ENCODE measurements at places on chromosomes 1 and 21.

- no peak for DNase-seq
These were observed 552 bp upstream of the ZNF691 start for GRCh38 chr1:42845866-42846256.

GRCh38 chr1:184556665-184557064 lies 169.8 kb downstream of the C1orf21 start:
- no peak for DNase-seq

- DNase-seq: no peak
These were observed 182.5 kb downstream of the AKT3 start for GRCh38 chr1:243667591-243667990.

- DNase-seq: no peak
These were observed 48.0 kb downstream of the DNAI4 start for GRCh38 chr1:66876664-66877063.

DNA sequence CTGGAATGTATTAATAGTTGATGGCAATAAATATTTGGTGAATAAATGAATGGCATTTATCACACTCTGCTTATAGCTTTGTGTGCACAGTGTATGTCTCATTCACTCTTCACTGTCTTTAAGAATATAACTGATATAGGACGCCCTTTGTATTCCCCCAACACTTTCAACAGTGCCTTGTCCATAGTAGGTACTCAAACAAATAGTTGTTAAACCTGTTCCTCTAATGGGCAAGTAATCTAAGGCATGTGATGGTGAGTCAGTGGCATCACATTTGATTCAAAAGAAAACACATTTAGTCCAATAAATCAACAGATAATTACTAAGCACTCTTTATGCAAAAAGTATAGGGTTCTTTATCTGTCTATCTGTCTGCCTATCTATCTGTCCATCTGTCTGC lies 11.2 kb upstream of the RXRG start:
- no peak for DNase-seq

DNA sequence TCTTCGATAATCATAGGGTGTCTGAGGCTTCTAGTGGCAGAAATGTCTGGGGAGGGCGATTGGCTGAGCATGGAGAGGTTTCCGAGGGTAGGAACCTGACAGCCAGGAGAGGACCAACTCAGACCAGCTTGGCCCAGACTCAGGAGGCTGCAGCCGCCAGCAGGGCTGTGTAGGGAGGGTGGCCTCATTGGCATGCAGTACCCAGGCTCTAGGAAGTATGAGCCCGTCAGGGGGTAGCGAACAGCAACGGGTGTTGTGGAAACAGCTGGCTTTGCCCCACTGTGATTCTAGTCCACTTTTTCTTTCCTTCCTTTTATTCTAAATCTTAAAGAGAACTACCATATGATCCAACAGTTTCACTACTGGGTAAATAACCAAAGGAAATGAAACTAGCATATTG lies 103.3 kb downstream of the DIRAS3 start:
- DNase-seq: no peak

- DNase-seq: peak; percentile 19
These were observed 791 bp downstream of the USP24 start for GRCh38 chr1:55214212-55214933.

DNA sequence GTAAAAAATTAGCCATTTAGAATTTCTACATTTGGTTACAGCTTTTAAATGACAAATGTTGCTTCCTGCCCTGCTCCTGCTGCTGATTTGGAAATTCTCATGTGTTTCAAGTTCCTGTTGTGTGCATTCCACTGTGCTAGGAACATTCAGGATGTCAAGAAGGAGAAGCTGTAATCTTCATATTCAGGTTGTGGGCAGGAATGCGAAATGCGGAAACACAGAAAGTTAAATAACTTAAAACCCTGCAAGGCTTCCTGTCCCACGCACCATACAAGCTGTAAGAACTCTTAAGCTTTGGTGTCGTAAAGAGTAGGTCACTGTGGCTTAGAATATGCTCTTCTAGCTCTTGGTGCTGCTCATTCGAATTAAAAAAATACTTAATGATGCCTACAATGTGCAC lies 52.6 kb downstream of the S100B start:
- peak; percentile 68 for DNase-seq

DNA sequence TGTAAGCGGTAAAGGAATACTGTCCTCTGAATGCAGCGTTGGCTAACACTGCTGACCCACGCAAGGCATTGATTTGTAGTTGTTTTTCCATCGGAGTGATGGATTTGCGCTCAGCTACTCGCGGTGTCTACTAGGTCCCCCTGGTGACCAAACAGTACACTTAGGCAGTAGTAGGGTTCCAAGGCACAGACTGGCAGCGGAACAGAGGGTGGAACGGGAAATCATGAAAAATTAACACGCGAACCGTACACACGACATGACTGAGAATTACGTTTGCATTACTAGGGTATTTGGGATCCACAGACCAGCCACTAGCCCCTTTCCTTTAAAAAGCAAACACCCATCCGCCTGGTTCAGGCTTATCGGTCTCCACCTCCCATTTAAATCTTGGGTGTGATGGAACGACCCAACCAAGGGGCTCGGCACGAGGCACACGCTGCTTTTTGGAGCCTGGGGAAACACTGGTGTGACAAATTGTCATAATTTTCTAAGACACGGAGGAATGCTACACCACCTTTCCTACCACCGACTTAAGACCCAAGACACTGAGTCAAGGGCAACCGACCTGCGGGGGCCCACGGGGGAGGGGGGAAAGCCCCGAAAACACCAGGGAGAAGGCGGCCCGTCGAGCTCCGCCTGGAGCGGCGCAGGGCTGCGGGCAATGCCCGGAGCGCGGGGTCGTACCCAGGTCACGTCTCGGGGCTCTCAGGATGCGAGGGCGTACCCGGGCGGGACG lies 699 bp downstream of the DIPK1A start:
- DNase-seq: peak; percentile 79

GRCh38 chr1:82108843-82109242 lies 308.1 kb downstream of the ADGRL2 start:
- no peak for DNase-seq

GRCh38 chr1:201882665-201883132 lies 6.0 kb upstream of the SHISA4 start:
- peak; percentile 89 for DNase-seq

DNA sequence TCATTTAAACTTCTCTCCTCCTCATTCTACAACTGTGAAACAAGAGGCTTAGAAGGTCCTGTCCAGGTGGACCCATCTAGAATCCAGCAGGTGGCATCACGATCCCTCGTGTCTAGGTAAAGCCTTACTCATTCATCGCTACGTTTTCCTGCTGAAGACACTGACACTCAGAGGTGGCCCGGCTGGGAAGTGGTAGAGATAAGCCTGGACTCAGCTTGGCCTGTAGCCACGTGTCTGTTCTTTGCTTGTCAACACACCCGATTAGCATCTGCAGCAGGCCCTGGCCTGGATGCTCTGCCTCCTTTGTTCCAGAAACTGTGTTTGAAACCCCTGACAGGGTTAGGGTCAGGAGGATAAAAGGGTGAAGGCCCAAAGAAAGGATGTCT lies 43.4 kb downstream of the PARP1 start:
- no peak for DNase-seq

GRCh38 chr1:222037720-222038119 lies 295.8 kb upstream of the DUSP10 start:
- DNase-seq: no peak

- no peak for DNase-seq
These were observed 16.9 kb upstream of the BCAR3 start for GRCh38 chr1:93698329-93699048.

- DNase-seq: no peak
These were observed 195.0 kb upstream of the PBX1 start for GRCh38 chr1:164363980-164364379.

GRCh38 chr21:38229260-38229877 lies 27.4 kb upstream of the KCNJ15 start:
- no peak for DNase-seq

- DNase-seq: no peak
These were observed 12.7 kb upstream of the PARS2 start for GRCh38 chr1:54777011-54777410.

DNA sequence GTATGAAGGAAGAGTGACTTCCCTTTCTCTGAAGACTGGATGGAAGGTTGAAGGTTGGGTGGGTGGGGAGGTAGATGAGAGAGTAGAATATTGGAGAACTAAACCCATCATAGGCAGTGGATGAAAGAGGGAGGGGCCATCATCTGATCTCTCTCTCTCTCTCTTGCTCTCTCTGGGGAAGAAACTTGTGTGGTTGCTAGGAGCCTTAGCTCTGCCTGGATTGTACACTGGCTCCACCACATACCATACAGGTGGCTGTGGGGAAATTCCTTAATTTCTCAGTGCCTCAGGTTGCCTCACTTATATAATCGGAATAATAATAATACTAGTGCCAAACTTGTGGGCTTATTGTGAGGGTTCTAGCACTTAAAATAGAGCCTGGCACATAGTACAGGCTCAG lies 9.5 kb downstream of the XCL1 start:
- no peak for DNase-seq

GRCh38 chr1:169711469-169712308 lies at the start of gene SELL:
Gene SELL (minus strand): TSS chr1:169711620. CDS start chr1:169711498, 122 bp downstream.
- DNase-seq: peak; percentile 86

DNA sequence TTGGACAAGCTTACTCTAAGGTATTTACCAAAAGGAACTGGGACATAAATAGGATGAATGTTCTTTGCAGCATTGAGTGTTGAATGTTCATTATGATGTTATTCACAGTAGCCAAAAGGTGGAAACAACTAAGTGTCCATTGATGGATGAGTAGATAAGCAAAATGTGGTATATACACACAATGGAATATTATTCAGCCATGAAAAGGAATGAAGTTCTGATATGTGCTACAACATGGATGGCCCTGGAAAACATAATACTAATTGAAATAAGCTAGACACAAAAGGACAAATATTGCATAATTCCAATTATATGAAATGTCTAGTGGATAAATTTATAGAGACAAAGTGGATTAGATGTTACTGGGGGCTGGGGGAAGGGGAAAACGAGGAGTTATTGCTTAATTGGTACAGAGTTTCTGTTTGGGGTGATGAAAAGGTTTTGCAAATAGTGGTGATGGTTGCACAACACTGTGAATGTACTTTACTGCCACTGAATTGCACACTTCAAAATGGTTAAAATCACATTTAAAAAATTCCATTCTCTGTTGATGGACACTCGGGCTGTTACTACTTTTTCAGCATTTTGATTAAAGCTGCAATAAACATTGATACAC lies 2.9 kb downstream of the MTARC1 start:
- peak; percentile 49 for DNase-seq

DNA sequence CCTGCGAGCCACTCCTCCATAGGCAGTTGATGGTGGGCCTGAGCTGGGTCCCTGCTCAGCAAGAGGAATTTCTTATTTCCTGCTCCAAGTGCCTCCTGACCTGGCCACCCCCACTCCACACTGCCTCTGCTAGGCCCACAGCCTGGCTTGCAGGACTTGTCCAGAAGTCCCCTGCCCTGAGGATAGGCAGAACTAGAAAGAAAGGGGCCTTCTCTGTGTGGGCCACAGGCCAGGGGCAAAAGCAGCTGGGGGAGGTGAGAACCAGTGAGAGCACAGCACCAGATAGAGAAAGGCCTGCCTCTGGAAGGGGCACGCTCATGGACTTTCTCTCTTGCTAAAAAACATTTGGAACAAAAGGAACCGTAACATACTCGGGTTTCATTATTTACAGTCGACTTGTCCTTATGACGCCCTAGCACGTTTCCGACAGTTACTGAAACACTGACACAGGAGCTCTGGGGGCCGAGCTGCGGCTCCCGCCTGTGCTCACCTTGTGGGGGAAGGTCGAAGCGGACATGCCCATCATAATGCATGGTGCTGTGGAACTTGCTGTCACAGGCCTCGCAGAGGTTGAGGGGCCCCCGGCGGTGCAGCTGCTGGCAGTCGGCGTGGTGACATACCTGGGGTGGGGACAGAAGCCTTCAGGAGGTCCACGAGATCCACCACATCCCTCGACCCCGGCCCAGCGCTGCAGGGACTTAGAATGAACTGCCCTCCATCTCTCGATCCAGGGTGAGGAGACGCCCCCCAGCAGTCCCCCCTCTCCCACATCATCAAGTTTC lies 11.3 kb upstream of the TNFRSF25 start:
- DNase-seq: no peak

DNA sequence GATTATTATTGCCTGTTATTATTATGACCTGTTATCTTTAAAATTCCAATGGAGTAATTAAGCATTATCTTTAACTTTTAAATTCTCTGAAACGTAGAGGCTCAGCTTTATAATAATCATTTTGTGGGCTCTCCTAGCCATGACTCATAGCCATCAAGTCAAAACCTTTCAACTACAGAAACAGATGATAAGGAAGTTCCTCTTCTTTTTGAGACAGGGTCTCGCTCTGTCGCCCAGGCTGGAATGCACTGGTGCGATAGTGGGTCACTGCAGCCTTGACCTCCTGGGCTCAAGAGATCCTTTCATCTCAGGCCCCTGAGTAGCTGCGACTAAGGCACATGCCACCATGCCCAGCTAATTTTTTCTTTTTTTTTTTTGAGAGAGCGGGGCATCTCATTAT lies 43.5 kb downstream of the CHML start:
- DNase-seq: no peak

DNA sequence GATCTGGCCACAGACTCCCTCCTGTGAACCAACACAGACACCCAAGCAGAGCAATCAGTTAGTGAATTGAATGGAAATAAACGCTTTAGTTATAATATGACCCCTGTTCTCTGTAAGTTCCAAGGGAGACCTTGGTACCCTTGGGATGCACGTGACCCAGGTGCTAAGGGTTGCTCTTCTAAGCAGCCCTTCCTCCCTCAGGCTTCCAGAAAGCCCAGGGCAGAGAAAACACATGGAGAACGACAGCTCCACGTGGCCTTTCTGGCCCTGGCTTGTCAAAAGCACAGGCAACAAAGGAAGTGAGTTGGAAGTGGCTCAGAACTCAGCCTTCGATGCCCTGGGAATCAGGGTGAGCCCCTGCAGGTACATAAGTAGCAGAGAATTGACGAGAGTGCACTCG lies 57.4 kb downstream of the LACTBL1 start:
- no peak for DNase-seq

DNA sequence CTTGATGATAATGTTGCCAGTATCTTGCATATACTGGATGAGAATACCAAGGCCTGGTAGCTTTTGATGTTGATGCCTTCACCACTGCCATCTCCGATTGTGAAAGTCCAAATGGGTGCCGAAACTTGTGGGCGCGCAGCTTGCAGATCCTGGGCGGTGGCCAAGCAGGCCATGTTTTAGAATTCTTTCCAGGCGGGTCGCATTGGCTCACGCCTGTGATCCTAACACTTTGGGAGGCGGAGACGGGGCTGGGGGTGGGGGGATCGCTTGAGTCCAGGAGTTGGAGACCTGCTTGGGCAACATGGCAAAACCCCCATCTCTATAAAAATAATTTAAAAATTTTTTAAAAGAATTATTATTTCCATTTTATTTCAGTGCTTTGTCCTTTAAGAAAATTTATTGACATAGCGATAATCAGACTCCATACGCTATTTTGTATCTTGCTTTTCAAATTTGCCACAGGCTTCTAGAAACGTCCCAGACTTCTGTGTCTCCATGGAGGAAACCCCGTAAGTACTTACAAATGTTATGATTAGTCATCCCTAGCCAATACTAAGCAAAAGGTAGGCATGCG lies 592 bp upstream of the ZNF326 start:
- no peak for DNase-seq

DNA sequence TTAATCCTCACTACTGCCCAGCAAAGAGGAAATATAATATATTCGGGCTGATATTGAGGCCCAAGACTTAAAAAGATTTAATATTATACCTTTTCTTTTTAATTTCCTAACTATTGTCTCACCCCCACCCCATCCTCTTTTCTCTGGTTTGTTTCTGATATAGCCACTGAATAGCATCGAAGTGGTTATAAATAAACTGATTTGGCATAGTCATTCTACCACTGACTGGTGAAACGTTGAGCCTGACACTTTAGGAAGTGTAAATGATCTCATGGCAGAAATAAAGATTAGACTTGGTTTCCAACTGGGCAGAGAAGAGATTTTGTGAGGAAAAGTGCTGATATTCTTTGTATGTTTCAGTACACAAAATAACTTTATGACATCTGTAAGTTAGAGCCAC lies 39.3 kb downstream of the DTL start:
- DNase-seq: no peak
